Uterus (tissue), 4 donors: ENCODE measurements at places on chromosomes 13 and 19.

DNA sequence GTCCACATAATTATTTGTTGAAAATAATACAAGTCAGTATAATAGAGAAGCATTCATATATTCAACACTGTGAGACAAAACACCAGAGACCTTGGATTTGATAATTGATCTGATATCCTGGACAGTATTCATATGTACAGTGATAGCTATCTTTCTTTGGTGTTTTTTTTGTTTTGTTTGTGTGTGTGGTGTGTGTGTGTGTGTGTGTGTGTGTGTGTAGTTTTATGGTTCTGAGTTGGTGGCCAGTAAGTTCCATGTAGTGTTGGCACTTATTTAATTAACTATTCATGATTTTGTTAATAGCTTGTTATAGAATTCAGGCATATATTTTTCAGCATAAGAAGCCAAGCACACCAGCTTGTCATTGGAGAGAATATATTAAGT, 1.6 kb upstream of the ANGPTL6 start:
- DNase-seq = no peak

GRCh38 chr13:99326012-99326411, 18.8 kb upstream of the GPR183 start:
- no peak for DNase-seq

- no peak for DNase-seq
These were observed 33.8 kb upstream of the GTF2F2 start for GRCh38 chr13:45086484-45086883.

DNA sequence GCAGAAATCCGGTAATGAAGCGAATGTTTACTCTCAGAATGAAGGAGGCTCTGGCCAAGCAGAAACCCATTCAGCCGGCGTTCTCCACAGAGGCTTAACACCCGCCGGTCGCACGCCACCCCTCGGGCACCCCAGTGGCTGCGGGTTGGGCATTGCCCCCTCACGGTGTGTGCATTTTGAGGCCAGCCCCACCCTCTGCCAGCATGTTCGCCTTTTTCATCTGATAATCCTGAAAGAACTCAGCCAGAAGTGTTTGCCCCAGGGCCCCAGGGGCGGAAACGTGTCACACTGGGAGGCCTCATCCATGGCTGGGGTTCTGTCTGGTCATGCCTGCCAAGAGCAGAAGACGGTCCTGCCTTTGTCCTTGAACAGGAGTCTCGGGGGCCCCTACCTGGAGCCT, 34.2 kb downstream of the COMP start:
- no peak for DNase-seq

- no peak for DNase-seq
These were observed 21.8 kb downstream of the HCN2 start for GRCh38 chr19:611481-611868.

GRCh38 chr13:43171489-43171888, 148.1 kb downstream of the DNAJC15 start:
- no peak for DNase-seq

GRCh38 chr19:51693260-51693659, at the start of gene SPACA6:
Gene SPACA6 (plus strand): TSS chr19:51693330. CDS start chr19:51693527, 197 bp downstream.
- DNase-seq = no peak
